ENCODE measurements at places on chromosomes 1 and 21.

DNA sequence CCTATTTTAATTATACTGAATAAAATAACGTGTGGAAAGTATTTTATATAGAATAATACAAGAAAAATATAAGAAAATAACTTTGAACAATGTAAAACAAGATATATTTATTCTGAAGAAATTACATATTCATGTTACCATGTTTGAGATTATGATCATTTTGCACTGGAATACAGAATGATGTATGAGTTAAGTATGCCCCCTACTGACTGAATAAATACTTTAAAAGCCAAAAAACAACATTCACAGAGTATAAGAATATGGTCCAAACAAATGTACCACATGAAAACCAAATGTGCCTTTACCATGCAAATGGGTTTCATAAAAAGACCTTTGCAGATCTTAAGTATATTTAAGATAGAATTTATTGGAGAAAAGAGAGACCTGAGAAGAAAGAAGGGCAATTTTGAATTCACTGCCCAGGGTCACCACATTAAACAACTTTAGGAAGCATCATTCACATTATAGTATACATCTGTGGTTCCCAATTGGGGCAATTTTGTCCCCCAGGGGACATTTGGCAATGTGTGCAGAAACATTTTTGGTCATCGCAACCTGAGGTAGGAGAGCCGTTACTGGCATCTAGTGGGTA, 136.6 kb upstream of the GFI1 start:
- peak; percentile 7 for DNase-seq

DNA sequence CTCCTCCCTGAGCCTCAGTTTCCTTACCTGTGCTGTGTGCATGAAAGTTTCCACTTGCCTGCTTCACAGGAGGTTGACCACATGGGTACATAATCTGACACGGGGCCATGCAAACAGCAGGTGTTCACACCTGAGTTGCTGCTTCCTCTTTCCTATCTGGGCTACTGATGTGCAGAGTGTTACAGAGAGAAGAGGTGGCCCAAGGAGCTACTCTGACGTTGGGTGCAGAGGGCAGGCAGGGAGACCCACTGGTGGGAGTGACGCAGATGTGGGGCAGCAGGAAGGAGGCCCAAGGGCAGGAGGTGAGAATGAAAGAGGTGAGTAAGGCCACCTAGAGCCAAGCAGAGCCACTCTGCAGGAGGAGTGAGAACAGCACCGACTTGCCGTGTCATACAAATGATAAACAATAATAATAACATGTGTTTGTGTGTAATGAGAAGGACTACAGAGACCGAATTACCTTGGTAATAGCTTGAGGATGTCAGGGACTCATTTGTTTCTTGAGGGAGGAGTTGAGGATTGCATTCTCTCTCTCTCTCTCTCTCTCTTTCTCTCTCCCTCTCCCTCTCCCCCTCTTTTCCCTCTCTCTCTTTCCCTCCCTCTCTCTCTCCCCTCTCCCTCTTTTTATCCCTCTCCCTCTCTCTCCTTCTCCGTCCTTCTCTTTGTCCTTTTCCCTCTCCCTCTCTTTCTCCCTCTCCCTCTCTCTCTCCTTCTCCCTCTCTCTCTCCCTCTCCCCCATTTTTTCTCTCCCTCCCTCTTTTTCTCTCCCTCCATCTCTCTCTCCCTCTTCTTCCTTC, 87.4 kb upstream of the IGSF21 start:
- DNase-seq: no peak

- no peak for DNase-seq
Measured at GRCh38 chr1:36869054-36869453, 165.3 kb downstream of the GRIK3 start.

- DNase-seq: no peak
Measured at GRCh38 chr1:67855961-67856360, 22.7 kb upstream of the GNG12 start.

GRCh38 chr1:12249181-12249580, 19.4 kb downstream of the VPS13D start:
- no peak for DNase-seq

DNA sequence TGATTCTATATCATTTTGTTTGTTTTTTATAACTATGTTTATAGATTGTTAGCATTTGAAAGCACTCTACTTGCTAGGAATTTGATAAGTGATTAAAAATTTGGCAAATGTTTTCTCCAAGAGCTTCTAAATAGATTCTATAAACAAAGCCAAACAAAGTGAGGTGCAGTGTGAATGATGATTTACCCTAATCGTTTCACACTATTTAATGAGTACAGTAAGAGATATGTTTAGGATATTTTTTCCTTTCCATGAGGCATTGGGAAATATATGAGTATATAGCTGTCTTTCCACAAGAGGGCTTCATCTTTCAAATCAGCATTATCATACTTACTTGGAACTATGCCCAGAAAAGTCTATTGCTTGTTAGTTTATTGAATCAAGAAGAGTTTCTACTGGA, 277.0 kb upstream of the BRINP3 start:
- peak; percentile 34 for DNase-seq

GRCh38 chr1:197304638-197305200, 36.7 kb downstream of the CRB1 start:
- DNase-seq: no peak

DNA sequence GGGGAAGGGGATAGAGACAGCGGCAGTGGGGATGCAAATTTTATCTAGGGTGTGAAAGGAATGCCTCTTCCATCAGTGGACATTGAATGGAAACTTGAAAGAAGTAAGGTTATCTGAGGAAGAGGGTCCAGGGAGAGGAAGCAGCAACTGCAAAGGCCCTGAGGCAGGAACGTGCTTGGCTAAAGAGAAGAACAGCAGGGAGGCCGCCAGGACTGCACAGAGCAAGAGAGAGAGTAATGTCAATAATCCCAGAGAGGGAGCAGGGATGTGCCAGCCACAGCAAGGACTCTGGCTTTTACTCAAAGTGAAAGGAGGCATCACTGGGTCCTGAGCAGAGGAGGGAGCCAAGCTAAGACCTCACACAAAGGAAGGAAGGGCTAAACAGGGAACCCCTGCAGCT, 50.9 kb downstream of the KCND3 start:
- no peak for DNase-seq

GRCh38 chr21:16279731-16280581, 550.2 kb downstream of the USP25 start:
- peak; percentile 9 for DNase-seq

DNA sequence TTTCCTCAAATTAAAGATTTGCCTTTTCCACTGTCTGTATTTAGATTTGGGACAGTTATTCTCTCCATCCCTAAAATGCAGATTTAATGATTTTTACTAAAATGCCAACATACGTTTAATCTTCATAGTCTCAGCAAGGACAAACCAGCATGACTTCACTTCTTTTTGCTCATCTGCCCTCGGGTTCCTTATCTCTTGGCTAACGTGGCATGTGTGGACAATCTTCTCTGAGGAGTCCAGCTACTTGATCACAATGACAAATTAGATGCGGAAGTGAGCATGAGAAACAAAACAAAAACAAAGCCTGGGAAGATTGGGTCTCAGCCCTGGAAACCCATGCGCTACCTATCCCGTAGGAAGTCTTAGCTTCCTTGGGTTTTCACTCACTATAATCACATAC, 1.0 kb downstream of the MRAP start:
- no peak for DNase-seq

- DNase-seq: no peak
Measured at GRCh38 chr1:14487671-14488070, 110.8 kb upstream of the KAZN start.

- no peak for DNase-seq
Measured at GRCh38 chr1:85444381-85444780, 20.6 kb downstream of the DDAH1 start.

DNA sequence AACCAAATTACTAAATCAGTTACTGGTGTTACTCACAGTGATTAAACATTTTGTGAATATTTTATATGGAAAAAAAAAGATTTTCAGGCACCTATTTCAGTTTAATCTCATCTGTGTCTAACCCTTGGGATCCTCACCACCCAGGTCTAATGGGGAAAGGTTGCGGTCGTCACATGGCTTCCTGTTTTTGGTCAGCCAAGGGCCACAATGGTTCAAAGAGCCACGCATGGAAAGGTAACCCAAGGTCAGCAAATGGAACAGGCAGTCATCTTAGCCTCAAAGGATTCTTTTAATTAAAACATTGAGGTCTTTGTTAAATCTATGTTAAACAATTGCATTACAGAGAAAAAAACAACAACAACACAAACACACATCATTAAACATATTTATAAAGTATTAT, 21.9 kb downstream of the SRSF4 start:
- DNase-seq: no peak

GRCh38 chr1:196877964-196878363, 9.9 kb upstream of the CFHR4 start:
- DNase-seq: no peak

DNA sequence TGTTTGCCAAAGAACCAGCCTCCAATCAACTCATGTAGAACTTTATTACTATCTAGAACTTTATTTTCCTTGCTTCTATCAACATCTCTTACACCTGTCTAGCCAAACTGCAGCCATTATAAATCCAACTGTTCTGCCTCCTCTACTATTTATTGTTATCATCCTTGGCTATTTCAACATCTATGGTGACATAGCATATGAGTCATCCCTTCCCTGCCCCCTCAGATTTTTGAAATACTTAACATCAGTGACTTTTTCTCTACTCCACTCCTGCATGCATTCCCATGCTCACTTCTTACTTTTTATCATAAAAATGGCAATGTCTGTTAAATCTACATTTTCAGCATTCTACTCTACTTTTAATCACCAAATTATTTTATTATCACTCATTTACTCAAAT, 544.9 kb upstream of the NEGR1 start:
- no peak for DNase-seq

DNA sequence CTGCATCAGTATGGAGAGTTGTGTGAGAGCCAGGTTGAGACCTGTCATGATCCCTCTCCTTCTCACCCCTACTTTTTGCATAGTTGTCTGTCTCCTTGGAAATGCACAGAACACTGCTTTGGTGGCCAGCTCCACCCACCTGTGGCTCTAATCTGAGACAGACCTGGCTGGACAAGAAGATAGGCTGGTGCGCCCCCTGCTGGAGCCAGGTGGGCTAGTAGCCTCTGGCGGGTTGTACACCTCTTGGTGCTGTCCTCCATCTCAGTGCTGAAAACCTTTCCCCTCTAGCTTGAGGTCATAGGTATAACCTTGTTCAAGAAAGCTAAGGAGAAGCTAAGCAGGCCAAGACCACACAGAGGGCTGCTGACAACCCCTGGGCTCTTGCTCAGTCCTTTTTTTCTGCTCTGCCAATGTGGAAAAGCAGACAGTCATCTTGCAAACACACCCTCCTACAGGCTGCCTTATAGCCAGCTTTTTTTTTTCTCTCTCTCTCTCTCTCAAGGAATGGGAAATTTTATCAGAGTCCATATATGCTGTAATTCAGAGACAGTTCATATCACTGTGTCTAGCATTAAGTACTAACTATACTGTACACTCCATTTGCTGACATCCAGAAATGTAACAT, 58.8 kb upstream of the SPATA6 start:
- DNase-seq: peak; percentile 82

- DNase-seq: peak; percentile 22
Measured at GRCh38 chr1:169003864-169004516, 102.5 kb upstream of the ATP1B1 start.

DNA sequence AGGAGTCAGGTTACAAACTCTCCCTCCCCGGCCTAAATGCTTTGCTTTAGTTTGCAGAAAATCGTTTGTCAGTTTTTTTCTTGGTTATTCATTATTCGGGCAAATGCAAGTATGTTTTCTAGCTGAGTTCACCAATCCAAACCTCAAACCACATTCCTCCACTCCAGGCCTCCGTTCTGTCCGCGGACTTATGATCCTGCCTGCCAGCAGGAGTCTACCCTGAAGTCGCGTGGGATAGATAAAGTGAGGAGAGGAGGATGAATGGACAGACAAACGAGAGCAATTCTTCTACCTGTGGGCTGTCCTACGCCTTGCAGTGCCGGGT, 1.3 kb downstream of the ADAMTS1 start:
- no peak for DNase-seq

DNA sequence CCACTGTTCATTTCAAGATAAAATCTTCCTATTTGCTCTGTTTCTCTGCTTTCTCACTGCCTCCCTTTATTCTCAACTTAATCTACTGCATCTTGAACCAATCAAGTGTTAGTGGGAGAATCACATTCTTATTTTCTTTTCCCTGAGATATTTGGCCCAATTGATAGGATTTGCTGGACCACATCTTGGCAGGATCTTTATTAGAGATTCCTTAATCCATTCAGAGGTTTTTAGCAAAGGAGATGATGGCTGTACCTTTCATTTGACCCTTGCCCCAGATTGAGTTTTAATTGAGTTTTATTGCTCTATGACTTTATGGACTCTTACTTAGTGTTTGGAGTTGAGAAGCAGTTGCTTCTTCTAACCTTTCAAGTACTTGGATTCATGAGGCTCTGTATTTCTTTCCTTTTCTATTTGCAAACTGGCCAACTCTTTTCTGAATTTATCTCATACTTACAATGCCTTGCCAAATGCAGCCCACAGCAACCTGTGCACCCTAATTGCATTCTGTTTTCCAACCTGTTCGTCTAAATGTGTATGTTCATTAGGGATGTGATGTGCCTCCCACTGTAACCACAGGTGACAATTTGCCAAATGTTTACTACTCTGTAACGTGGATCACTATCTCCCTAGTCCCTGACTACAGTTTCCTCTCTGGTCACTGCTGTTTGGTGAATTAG, 274.8 kb upstream of the KAZN start:
- peak; percentile 55 for DNase-seq

GRCh38 chr1:110243574-110243973, 33.5 kb downstream of the KCNC4 start:
- DNase-seq: no peak

GRCh38 chr1:210024282-210024681, 86.3 kb downstream of the SYT14 start:
- DNase-seq: no peak

GRCh38 chr1:58062635-58063034, 483.9 kb downstream of the OMA1 start:
- DNase-seq: no peak

DNA sequence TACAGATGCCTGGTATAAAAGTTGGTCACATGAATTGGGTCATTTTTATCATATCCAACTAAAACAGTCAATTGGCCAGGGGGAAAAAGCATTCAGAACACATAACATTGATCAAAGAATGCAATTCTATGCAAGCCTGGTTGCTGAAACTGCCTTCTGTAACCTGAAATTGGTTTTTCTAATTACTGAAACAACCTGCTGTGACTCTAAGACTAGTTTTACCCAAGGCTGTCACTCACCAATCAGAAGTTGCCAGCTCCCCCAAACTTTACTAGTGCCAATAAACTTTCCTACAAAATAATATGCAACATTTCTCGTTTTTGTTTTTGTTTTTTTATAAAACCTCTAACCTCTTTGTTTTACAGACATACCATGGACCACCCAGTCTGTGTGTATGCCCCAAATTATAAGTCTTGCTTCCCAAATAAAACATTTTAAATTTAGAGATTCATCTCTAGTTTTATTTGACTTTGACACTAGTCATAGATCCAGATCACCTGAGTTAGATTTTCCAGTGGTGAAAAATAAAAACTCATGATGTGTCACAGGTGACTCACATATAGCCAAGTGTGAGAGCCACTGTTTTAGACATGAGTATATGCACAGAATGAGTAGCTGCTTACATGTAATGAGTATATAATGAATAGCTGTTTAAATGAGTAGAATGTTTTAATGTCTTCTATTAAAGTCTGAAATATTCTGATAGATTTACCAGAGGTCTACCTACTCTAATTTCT, 64.2 kb upstream of the CR2 start:
- DNase-seq: no peak

GRCh38 chr1:162353702-162354101, 23.0 kb downstream of the SPATA46 start:
- no peak for DNase-seq

All from small intestine (tissue), 16 donors.